Activated CD4-positive, CD25-positive, alpha-beta regulatory T cell treated with anti-CD3 and anti-CD28 coated beads, Interleukin-2, amount 50 U/mL, for 72 hours (primary cell): ENCODE measurements at places on chromosomes 4 and X.

DNA sequence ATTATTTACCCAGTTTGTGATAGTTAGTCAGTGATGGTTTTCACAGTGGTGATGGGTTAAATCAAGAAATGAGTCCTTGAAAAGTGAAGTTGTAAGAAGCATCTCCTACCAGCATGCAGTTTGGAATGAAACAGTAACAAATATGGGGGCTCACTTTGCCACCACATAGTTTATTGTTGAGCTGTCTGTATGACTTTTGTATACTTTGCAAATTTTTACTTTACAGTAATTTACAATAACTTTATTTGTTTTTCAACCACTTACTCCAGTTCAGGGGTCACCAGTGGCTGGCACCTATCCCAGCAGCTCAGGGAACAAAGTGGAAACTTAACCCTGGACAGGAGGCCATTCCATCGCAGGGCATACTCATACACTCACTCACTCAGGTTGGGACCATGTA is 64.5 kb upstream of the ANKRD50 start:
- DNase-seq: no peak

DNA sequence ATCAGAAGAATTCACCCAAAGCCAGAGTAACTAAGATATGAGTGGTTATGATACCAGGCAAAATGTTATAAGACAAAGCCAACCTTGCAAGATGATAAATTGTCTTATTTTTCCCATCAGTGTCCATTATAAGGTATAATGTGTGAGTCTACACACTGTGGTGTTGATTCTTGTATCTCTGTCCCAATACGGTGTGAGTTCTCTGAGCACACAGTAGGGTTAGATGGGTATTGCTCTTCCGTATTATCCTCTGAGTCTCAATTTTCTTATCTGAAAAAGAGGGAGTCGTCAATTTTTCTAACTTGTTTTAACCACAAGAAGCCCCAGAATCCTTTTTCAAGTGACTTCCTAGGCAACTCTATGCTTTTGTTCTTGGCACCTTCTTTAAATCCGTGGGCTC is 69.9 kb downstream of the HMGB2 start:
- DNase-seq: no peak

GRCh38 chrX:74063426-74064155 is 240.4 kb upstream of the ZCCHC13 start:
- DNase-seq: no peak

DNA sequence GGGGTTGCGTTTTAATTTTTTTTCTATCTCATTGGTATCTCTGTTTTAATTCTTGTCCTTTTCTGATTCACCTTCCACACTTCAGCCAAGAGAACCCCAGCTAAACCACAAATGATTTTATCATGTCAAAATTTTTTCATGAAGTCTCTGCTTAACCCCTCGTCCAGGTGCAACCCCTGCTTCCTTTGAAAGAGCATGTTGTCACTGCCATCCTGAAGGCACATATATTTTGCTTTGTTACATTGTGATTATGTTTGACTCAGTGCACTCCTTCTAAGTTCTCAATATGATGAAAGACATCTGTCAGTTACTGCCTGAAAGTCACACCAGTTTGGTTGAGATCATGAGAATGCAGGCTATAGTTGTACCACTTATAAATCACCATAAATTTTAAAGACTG is 99.9 kb upstream of the FMR1 start:
- no peak for DNase-seq

DNA sequence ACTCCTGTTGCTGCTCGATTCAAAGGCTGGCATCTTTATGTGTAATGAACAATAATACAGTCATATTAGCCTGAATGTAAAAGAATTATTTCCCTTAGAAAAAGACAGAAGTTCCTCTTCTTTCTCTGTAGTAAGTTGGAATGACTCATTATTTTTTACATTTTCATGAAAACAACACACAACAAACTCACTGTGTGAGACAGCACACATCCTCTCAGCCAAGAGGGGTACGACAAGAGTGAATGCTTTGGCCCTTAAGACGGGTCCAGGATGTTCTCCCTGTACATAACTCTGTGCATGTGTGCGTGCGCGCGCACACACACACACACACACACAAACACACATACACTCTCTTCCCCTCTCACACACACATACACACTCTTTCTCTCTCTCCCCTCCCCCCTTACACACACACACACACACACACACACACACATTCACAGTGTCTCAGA is 72.8 kb downstream of the MANBA start:
- no peak for DNase-seq

- no peak for DNase-seq
Observed at GRCh38 chr4:186472948-186473347, 82.4 kb downstream of the MTNR1A start.

DNA sequence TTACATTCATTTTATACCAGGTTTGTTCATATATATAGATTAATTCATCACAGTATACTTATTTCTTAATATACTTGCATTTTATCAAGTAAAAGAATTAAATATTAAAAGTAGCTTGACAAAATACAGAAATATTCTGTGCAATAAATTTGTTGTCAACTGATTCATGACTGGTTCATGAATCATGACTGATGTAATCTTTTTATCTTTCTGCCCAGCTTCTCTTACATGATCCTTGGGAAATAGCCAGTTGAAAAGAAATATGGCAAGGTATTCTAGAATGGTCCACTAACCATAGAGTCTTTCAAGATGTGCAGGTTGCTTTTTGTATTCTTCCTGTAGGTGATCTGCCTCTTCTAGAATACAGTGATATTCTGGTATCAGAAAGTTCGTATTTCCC is 4.2 kb upstream of the CCNA2 start:
- DNase-seq: no peak

DNA sequence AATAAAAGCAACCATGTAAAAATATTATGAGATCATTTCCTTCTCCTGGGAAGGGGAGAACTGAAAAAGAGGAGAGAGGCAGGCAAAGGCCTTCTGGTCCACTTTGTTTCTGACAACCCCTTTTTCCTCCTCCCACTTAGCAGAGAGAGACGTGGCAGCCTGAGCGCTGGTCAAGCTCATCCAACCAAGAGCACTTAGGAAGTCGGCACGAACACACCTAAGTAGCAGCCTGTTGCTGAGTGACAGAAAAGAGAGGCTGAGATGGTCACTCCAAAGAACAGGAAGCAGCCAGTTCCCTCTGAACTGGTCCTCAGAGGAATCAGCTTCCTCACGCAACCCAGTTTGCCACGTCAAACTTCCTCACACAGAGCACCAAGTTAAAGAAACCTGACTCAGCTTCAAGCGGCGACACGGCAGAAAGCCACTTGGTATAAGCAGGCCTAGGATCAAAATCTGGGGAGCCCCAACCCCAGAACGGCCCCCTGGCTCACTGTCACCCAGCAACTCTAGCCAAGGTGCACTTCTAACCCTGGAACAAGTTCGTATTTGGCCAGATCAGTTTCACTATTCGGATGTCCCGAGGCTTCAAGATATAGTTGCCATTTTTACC is 861 bp downstream of the SEC24D start:
- peak; percentile 35 for DNase-seq

DNA sequence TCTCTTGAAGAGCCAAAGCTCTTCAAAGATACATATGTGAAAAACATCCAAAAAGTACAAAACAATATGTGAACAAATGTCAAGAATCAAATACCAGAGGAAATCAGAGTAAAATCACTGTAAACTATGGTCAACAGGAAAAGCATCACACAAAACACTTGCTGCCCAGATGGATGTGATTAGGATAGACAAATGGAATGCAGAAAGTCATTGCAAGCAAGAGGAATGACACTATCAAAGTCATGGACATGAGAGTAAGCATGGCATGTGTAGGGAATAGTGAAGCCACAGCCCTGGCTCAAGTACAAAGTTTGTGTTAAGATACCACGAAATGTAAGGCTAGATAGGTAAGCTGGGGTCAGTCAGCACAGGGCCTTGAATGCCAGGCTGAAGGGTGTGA is 37.7 kb downstream of the CLDN2 start:
- DNase-seq: no peak

- no peak for DNase-seq
Observed at GRCh38 chr4:113088050-113088449, 38.6 kb downstream of the ANK2 start.

DNA sequence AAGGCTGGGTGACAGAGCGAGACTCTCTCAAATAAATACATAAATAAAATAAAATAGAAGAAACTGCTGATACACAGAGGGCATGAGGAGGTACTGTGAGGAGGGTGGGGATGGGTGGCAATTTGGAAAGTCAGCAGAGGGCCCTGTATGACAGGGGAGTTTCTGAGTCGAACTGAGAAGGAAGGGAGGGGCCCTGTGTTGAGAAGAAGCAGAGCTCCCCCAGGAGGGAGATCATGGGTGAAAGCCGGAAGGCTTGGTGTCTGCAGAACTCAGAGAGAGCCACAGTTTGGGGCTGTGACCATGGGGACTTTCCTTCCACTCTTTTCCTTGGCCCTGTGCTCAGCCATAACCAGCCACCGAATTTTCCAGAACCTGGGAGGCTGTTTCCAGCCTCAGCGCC is 24.8 kb upstream of the AFAP1 start:
- DNase-seq: no peak

GRCh38 chr4:8004066-8004465 is 64.4 kb upstream of the AFAP1 start:
- DNase-seq: no peak

GRCh38 chrX:63428348-63428747 is 77.2 kb upstream of the SPIN4 start:
- DNase-seq: no peak
